ENCODE measurements at places on chromosomes 2 and 18.

- no peak for DNase-seq
Measured at GRCh38 chr2:197304556-197305011, 6.0 kb downstream of the ANKRD44 start.

DNA sequence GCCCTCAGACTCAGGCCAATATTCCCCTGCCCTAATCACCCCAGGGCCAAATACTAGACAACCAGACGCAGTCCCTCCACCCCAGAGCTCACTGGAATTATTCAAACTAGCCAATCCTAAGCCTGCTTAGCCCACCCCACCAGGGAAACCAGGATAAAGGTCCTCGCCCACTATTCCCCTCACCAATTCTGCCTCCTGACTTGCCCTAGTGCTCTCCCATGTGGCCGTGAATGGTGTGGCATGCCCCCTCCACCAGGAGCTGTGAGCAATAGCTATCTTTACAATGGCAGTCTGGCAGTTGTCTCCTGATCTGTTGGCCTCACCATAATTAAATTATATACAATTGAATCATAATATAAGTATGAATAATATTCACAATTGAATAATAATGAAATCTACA, 42.3 kb downstream of the FAM124B start:
- no peak for DNase-seq

DNA sequence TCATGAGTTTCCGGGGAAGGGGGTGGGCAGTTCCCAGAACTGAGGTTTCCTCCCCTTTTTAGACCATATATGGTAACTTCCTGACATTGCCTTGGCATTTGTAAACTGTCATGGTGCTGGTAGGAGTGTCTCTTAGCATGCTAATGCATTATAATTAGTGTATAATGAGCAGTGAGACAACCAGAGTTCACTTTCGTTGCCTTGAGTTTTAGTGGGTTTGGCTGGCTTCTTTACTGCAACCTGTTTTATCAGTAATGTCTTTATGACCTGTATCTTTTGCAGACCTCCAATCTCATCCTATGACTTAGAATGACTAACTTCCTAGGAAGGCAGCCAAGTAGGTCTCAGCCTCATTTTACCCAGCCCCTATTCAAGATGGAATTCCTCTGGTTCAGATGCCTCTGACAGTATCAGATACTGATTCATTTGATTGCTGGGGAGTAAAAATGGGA, 447.3 kb downstream of the XIRP2 start:
- peak; percentile 47 for DNase-seq

GRCh38 chr2:118849226-118850167, 2.0 kb upstream of the EN1 start:
- DNase-seq = no peak

DNA sequence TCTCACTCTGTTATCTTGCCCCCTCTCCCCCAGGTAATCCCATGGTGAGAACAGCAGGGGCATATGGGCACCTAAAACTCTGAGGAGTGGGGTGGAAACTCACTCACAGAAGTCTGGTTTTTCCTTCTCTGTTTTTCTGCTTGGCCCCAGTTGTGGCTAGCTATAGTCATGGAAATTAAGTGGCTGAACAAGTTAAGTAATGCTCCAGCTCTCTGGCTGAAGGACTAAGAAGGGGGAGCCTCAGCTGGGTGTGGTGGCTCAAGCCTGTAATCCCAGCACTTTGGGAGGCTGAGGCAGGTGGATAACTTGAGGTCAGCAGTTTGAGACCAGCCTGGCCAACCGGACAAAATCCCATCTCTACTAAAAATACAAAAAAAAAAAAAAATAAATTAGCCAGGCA, 261.0 kb downstream of the TPGS2 start:
- no peak for DNase-seq

DNA sequence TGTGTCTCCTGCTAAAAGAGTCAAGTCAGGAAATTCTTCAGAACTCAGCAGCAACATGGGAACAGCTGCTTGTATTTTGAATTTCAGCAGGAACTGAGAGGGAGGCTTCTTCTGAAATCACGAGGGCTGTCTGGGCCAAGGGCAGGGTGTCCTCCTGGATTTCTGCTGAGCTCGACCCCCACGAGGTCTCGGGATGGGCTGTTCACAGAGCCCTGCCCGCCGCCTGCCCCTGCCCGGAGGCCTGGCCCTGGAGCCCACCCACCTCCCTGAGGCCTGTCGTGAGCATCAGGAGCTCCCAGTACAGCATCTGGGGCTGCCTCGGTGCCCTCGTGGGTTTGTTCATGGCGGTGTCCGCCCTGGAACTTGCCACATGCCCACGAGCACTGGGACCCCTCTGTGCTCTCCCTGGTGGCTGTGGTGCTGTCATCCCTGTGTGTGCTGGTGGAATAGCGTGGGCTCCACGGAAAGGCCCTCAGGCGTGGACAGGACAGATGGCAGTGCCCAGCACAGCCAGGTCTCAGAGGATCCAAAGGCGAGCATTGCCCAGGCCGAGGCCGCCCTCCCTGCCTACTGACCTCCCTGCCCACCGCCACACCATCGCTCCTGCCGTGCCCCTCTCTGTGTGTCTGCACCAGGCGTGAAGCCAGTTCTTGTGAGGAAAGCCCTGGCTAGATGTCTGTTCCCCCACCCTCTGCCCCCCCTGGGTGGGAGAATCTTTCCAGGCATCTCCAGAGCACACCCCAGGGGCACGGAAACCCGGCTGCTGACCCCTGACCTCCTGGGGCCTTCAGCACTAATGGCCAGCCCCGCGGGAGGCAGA, 25.9 kb downstream of the RAMP1 start:
- DNase-seq = no peak

Measured in fibroblast of mammary gland (primary cell).